ENCODE measurements at places on chromosomes 3 and 15.

- DNase-seq = no peak
Measured at GRCh38 chr3:87191641-87192040, 35.5 kb upstream of the CHMP2B start.

GRCh38 chr3:109874896-109875708 is 537.8 kb upstream of the DPPA4 start:
- DNase-seq = no peak

GRCh38 chr3:25585361-25586166 is 79.1 kb downstream of the TOP2B start:
- no peak for DNase-seq

DNA sequence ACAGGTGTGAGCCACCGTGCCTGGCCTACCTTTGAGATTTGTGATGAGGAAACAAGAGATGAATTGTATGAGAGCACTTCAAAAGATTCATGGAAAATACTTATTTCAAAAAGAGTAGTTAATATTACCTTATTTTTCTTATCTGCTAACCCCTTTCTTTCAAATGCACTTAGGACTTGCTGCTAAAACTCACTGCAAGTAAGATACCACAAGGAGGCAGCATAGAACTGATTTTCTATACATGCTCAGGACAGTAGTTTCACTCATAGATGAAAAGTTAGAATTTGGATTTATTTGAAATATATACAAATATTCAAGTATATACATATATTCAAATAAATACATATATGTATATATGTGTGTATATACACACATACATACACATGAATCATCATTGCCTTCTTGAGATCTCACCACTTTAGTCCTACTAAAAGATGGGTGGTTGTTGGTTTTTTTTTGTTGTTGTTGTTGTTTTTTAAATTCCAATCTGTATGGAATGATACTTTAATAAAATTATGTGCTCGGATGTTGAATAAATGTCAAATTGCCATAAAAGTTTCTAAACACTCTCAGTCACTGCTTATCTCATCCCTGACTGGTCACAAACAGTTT is 2.4 kb downstream of the CCNDBP1 start:
- no peak for DNase-seq

DNA sequence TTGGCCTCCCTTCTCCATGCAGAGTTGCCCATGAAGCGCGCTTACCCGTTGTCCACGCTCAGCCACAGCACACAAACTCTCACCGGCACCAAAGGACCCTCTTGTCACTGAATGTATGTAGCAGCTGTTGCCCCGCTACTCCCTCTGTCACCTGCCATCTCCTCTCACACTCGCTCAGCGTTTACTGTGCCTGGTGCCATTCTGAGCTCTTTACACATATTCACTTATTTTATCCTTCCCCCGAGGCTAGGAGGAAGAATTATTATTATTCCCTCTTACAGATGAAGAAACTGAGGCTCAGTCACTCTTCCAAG is 41.7 kb upstream of the PRR23E start:
- no peak for DNase-seq

DNA sequence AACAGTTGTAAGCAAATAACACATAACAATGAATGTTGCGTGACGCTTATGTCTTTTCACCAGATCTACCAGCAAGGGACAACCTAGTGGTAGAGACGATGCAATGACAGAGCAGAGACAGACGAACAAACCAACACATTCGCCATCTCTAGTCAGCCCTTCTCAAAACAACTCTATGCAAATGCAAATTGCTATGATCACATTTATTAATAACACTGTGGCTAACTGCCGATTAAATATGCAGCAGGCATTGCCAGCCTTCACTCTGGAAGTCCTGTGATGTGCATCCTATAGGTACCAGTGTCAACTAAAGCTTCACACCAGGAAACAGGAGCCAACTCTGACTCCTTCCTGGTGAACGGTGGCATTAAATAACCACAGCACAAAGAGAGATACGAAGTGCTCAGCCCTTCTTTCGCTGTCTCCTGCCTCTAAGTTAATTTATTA is 94.2 kb downstream of the FOXP1 start:
- no peak for DNase-seq

DNA sequence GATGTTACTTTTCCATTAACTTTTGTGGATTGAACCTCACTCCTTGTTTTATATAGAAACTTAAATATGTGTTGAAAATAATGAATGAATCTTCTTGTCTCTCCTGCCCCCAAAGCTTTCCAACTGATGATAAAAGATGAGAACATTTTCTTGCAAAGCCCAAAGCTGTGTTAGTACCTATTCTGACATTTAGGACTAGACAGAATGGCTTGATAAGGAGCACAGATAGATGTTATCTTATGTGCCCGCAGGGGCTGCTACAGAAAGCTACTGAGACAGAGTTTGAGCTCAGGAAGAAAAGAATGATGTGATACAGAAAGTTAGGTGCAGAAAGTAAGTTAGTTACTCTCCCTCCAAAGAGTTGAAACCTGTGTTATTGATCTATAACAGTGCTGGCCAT is 109.4 kb upstream of the ATP11B start:
- DNase-seq = no peak

DNA sequence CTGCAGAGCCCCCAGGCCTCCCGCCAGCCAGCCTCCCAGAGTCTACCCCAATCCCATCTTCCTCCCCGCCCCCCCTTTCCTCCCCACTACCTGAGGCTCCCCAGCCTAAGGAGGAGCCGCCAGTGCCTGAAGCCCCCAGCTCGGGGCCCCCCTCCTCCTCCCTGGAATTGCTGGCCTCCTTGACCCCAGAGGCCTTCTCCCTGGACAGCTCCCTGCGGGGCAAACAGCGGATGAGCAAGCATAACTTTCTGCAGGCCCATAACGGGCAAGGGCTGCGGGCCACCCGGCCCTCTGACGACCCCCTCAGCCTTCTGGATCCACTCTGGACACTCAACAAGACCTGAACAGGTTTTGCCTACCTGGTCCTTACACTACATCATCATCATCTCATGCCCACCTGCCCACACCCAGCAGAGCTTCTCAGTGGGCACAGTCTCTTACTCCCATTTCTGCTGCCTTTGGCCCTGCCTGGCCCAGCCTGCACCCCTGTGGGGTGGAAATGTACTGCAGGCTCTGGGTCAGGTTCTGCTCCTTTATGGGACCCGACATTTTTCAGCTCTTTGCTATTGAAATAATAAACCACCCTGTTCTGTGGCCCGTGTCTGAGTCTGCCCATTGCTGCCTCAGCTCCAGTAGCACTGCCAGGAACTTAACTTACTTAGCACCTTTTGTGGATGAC is 32.2 kb downstream of the PTPN23 start:
- DNase-seq = no peak

GRCh38 chr15:60379525-60380274 is 18.1 kb downstream of the ANXA2 start:
- DNase-seq = no peak

DNA sequence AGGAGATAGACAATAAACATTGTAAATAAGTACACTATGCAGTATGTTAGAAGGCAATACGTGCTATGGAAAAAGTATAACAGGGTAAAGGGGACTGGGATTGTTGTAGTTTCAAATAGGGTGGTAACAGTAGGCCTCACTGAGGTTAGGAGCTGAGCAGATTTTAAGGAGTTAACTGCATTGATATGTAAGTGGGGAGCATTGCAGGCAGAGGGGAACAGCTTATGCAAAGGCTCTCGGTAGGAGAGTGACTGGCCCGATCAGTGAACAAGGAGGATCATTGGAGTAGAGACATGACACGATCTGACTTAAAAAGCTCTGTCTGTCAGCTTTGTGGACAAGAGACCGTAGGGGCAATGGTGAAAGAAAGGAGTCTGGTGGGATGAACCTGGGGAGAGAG is 46.8 kb downstream of the PCCB start:
- no peak for DNase-seq

- no peak for DNase-seq
Measured at GRCh38 chr3:169678122-169678521, 14.6 kb upstream of the MECOM start.
